GM04503 (cell line): ENCODE measurements at places on chromosomes 4 and X.

DNA sequence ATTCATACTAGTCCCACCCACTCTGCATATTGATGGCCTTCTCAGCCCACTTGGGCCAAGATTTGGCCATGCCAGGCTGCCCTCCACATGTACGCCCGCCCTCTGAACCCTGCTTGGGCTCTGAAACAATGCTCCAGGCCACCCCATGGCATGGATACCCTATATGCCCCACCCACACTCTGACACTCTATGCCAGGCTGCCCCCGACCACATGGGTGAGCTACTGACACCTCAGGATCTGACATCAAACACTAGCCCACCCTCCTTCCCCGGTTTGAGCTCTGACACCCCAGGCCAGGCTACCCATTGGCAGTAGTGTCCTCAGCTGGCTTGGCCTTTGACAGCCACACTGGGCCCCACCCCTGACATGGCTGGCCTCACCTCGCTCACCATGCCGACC, 69.5 kb downstream of the HPRT1 start:
- no peak for DNase-seq

DNA sequence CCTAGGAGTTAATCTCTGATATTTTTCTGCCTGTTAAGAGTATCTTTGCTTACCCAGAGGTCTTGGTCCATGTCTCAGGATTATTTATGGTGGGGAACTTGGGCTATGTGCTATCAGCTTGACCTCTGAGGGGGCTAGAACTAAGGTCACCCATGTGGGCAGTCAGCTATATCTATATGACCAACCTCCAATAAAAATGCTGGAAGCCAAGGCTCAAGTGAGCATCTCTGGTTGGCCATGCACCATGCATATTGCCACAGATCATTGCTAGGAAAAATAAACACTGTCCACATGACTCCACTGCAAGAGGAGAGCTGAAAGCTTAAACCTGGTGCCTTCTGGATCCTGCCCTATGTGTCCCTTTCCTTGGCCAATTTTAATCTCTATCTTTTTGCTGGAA, 196.5 kb upstream of the SLC7A11 start:
- no peak for DNase-seq

DNA sequence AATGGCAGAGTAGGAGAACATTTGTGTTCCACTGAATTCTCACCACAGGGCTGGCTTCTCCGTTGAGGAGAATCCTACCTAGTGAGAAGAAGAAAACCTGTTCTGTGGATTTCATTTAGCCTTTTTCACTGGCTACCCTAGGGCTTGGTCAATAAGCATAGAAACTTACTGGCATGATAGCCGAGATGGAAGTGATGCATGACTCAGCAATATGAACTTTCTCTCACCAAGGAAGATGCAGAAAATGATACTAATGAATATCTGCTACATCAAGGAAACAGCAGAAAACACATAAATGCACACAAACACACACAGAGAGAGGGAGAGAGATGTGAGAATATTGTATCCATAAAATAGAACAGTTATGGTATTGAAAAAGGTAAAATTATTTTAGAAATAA, 216.3 kb downstream of the HHIP start:
- DNase-seq, result no peak

- DNase-seq, result no peak
These were observed 172.8 kb downstream of the SMIM20 start for GRCh38 chr4:26086621-26087441.

DNA sequence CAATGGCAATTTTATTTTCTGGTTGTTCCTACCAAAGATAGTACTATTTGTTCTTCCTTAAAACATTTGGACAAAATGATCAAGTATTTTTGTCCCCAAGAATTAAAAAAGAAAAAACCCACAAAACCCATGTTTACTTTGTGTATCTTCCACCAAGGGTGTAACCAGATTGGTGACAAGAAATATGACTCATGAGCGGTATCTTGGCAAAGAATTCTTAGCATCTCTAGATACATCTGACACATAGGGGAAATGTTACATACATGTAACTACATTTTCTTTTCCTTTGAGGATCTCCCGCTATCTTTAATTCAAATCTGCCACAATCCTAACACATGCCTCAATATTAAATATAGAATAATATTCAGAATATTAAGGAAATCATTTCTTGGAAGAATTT, 78.7 kb downstream of the WDFY3 start:
- DNase-seq, result no peak

DNA sequence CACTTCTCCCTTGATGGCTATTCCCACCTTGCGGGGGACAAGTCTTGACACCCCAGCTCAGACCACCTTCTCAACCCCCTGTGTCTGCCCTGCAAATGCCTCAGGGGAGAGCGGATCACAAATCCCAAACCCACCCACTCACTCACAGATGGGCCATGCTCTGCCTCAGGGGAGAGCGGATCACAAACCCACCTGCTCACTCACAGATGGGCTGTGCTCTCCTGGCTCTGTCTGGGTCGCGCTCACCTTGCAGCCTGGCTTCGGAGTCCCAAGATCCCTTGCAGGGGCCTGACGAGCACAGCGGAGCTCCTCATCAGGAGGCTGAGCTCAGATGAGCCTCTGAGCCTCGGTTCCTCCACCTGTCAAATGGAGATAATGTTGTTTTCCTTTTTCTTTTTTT, 38.6 kb downstream of the HTRA3 start:
- DNase-seq, result no peak

- DNase-seq, result no peak
These were observed 5.3 kb downstream of the MCF2 start for GRCh38 chrX:139702658-139703057.
